ENCODE measurements at places on chromosomes 1 and 21.

DNA sequence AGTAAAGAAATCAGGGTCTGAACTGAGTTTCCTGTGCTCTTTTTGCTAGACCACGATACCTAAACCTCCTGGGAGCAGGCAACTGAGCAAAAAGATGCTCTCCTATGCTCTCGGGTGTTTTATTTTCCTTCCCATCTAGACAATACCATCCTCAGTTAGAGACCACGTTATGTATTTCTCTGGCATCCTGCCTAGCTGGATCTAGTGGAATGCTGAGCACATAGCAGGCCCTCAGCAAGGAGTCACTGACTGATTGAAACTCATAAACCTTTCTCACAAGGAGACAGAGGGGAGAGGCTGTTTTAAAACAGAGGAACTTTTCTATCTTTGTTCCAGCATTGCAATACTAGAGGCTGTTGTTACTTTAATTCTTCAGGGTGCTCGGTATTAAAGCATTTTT, 168.0 kb downstream of the CYYR1 start:
- no peak for DNase-seq

DNA sequence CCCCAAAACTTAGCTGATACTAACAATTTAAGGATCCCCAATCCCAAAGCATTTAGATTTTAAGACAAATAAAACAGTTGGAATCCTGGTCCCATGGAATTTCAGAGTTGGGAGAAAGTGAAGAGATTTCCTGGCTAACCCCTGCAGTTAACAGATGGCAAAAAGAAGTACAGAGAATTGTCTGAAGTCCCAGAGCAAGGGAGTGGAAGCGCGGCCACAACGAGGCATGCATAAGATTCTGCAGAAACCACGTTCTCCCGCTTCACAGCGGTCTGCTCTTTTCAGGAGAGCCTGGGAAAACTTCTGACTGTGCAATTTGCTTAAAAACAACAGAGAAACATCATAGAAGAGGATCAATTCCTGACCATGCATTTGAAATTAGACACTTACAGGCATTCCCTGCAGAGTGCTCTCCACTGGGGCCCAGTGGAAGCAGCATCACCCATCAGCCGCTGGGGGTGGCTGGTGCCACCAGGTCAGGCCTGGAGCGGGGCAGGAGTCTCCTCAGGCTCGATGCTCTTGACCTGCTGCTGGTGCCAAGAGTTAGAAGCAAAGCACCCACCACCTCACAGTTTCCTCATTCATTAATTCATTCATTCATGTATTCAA, 226.7 kb upstream of the POU3F1 start:
- no peak for DNase-seq

GRCh38 chr1:237074371-237075117, 32.6 kb downstream of the RYR2 start:
- DNase-seq: no peak

- peak; percentile 39 for DNase-seq
These were observed 28.4 kb downstream of the TRIM33 start for GRCh38 chr1:114482585-114482984.

DNA sequence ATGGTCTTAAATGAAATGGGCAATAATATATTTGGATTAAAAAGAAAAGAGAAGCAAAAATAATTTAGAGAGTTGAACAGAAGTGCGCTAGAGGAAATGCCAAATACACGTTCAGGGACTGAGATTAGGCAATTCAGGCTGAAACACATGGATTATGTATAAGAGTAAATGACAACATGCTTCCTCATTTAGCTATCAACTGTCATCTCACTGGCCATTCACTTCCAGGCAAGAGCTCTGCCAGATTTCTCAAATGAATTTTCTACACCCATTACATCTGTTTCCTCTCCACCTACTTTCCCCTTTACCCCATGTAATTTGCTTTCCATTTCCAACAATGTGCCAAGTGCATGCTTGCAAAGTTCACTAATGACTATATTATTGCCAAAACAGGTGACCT, 582.4 kb downstream of the LTN1 start:
- DNase-seq: no peak

DNA sequence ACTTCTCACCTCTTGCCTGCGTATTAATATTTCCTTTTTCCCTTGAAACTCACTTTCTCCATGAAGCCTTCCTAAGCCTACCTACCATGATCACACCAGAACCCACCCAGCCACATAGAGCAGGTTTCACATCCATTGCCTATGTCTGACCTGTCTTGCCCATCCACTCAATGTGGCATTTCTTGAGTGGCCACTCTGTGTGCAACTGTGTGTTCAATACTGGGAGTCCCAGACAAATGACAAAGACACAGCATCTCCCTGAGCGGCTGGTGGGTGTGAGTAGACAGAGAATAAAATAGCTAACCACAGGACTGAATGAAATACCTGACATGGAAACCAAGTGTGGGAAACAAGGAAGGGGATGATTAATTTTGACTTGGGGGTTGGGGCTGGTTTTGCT, 3.1 kb downstream of the PTGFRN start:
- DNase-seq: no peak

DNA sequence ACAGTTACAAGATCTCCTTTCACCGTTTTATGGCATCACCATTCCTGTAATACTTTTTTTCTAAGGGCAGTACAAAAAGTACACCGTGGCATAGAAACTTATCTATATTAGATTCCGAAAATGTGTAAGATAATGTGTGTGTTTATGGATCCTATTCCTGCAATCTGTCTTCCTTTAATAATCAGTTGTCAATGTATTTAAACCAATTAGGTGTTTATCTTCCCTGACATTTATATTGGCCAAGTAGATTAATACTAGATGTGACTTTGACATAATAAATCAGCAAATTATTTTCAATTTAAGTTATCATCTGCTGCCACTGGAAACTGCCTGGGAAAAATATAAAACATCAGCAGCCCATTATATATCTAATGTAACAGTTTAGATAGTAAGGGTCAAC, 770.3 kb upstream of the ADGRL2 start:
- no peak for DNase-seq

DNA sequence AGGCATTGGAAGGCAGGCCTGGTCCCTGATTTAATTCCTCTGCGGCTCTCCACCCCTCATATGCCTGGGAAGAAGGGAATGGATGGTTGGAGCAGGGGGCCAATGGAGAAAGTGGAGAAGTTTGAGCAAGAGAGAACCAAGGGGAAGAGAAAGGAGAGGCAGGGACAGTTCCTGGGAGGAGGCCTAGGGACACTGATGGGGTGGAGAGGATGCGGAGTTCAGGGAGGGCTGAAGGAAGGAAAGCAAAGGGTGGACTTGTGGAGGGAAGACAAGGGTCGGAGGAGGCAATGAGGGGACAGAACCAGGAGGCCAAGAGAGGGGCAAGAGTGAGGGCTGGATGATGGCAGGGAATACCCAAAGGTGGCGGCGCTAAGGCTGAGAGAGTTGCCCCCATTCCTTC, 7.1 kb downstream of the ZBTB7B start:
- DNase-seq: no peak

- no peak for DNase-seq
These were observed 150.3 kb downstream of the EDEM3 start for GRCh38 chr1:184604152-184604900.

DNA sequence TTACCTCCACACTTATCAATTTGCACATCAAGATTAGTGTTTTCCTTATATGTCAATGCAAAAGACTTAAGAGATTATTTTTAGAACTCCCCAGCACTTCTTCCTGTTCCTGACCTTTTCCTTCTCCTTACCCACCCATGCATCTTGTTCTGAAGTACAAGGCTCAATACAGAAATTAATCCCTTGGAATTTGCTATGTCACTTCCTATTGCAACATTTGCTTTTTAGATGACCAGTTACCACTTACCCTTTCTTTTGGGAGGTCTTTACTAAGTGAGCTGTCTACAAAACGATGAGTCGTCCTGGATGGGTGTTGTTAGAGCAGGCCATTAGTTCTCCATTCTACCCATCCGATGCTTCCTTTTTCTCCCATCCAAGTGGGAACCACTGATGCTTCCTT, 221.2 kb downstream of the FMN2 start:
- DNase-seq: no peak

- no peak for DNase-seq
These were observed 69.4 kb downstream of the LRRC8D start for GRCh38 chr1:89890085-89890752.

DNA sequence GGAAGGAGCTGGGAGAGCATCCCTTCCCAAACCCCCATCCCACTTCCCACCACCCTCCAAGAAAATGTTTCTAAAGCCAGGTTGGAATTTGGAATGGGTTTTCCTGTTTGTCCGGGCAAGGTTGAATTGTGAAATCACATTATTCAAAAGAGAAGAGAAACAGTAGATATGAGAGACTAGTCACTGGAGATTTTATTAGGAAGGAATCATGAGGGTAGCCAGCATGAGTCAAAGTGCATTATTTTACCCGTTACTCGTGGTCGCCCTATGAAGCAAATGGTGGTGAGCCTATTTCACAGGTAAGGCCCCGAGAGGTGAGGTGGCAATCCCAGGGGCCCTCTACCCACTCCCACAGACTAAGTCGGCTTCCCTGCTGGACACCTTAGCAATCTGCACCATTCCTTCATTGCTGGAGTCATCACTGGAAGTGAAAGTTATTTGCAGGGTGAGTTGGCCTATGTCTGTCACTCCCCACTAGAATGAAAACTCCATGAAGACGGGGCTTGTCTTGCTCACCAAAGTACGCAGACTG, 52.8 kb downstream of the TOMM20 start:
- DNase-seq: no peak

GRCh38 chr1:152110860-152111514, 4.3 kb downstream of the TCHH start:
- DNase-seq: peak; percentile 6

- DNase-seq: no peak
These were observed 1.3 kb downstream of the GNG12 start for GRCh38 chr1:67831850-67832513.

DNA sequence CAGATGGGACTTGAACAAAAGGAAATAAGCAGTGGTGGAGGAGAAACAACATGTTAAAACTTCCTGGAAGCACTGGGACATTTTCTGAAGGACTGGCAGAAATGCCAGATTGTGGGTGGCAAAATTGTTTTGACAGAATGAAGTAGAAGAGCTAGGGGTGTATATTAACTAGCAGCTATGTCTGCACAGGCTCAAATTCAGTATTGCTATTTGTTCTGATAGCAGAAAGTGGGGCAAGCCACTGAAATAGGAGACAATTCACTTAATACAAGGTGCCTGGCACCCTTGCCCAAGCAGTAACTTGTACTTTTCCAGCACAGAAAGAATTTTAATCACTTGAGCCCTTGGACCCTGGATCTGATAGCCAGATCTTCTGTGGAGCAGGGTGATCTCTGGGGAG, 11.8 kb upstream of the PIGM start:
- no peak for DNase-seq

DNA sequence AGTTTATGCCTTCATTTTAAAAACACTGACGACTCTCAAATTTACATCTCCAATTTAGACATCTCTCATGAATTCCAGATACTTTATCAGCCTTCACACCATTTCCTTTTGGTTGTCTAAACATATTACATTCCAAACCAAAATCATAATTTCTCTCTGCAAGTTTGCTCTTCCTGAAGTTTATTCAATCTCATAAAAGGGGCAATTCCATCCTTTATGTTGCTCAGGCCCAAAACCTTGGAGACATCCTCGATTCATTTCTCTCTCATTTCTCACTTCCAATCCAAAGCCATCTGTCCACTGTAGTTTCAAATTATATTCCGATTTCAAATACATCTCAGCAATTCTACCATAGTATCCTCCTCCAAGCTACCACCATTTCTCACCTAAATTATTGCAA, 74.0 kb downstream of the FYB2 start:
- no peak for DNase-seq

- peak; percentile 68 for DNase-seq
These were observed 9.2 kb upstream of the CBR3 start for GRCh38 chr21:36125512-36126207.

DNA sequence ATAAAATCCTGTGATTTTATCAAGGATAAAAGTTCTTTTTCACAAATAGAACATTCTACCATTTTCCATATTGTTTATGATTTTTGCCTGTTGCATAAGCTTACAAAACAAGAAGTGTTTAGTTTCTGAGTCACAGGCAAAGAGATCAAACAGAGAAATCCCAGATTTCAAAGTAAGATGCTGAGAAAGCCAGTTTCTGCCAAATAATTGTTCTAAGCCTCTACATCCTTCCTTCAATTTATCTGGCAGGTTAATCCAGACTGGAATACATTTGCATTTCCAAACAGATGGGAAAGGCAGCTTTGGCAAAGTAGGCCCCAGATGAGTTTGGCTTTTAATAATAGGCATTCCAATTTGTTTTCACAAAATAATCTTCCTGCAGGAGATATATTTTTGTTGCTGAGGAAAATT, 2.5 kb downstream of the SLC1A7 start:
- no peak for DNase-seq

DNA sequence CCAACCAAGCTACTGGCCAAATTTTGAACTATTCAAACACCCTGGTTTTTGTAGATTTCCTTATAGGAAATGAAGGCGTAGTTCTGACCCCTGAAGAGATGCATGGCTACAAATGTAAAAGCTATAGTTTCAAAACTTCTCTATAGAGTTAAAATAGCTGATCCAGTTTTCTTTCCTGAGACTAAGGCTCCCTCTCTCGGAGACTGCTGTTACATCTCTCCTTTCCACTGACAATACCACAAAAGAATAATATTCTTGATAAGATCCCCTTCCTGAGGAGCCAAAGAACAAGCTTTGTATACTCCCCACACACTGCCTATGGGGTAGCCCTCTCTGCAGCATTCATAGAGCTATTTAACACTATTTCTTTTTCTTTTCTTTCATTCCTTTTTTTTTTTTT, 6.7 kb upstream of the CFAP126 start:
- no peak for DNase-seq

GRCh38 chr1:161706482-161707347, at the start of gene FCRLA:
FCRLA (plus strand) TSS chr1:161707229; CDS start chr1:161707265, 36 bp downstream.
- DNase-seq: no peak

DNA sequence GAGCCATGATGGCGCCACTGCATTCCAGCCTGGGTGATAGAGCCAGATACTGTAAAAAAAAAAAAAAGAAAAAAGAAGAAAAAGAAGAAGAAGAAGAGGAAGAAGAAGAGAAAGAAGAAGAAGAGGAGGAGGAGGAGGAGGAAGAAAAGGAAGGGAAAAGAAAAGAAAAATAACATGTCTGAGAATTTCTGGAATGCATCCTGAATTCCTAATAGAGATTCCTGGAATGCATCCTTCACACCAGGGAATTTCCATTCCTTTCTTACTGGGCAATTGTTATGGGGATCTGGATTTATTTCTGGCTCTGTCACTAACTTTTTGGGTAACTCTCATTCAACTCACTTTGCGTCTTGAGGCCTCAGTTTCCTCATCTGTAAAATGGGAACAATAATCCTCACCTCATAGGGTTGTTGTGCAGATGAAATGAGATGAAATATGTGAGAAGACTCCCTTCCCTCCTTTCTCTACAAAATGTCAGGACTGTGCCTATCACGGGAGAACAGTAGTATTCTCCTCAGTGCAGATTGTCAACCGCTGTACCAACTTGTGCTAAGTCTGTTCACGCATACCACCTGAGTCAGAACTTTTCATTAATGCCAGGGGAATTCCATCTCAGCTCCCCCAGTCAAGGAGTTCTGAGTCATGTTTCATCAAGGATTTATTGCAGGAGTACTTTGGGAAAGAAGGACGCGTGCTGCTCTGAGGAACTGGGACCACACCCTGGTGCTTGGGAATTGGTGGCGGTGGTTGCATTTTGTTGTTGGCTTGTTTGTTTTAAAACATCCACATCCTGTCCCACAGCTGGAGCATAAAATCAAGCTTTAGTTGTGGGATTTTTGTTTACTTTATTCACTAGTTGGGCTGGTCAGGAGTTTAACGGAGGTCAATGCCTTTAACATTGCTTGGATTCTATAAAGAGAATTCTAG, 42.4 kb upstream of the ROR1 start:
- no peak for DNase-seq
